ENCODE measurements at places on chromosomes 5 and 9.

- DNase-seq: no peak
Observed at GRCh38 chr9:32867026-32867425, 83.7 kb downstream of the TMEM215 start.

DNA sequence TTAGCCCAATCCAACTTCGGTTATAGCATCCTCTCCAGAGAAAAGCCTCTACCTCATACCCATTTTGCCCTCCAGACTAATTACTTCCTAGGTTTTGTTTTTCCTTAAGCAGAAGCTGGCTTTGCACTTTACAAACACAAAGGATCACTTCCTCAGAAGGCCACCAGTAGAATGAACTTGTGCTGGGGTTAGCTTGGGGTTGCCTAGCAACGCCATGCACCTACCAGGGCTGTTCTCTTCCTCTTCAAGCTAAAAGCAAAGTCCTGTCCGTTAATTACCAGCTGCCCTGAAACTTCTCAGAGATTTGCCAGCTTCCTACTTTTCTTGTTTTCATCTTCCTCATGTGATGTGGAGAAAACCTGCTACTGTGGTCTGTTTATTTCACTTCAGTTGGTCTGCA, 132.0 kb upstream of the WWC1 start:
- DNase-seq: no peak

GRCh38 chr5:77311214-77311571, 100.7 kb downstream of the PDE8B start:
- no peak for DNase-seq

DNA sequence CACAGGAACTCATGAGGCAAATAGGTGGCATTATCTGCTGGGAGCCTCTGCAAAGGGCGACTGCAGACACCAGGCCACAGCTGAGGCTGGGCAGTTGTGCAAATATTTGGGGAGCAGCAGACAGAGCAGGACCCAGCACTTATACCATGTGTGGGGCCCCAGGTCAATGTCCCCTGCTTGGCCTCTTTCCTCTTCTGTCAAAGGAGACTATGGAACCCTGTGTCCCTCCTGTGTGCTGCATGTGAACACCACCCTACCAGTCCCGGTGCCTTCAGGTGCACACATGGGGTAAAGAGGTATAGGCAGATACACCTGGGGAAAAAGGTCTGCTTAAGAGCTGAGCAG, 50.8 kb downstream of the ROR2 start:
- no peak for DNase-seq
